Activated CD8-positive, alpha-beta memory T cell treated with anti-CD3 and anti-CD28 coated beads for 4 hours (primary cell): ENCODE measurements at places on chromosomes 7 and 10.

DNA sequence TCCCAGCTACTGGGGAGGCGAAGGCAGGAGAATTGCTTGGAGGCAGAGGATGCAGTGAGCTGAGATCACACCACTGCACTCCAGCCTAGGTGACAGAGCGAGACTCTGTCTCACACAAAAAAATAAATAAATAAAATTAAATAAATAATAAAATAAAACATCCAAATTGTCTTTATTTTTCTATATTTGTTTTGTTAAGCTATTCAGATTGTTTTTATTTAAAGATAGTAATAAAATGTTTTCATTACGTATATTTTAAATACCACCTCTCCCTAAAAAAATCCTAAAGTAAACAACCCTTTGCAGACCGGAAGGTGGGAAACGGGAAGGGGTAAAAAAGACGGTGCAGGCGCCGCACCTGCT is 70.7 kb upstream of the TNRC18 start:
- no peak for DNase-seq

GRCh38 chr10:78405736-78406135 is 372.1 kb downstream of the RPS24 start:
- no peak for DNase-seq

GRCh38 chr10:78184851-78185692 is 151.4 kb downstream of the RPS24 start:
- DNase-seq, result no peak

- DNase-seq, result no peak
Observed at GRCh38 chr7:6162331-6162620, 110.1 kb downstream of the CYTH3 start.

- no peak for DNase-seq
Observed at GRCh38 chr7:151540146-151540545, 20.5 kb upstream of the RHEB start.

- no peak for DNase-seq
Observed at GRCh38 chr7:38632411-38632810, 1.2 kb upstream of the AMPH start.

DNA sequence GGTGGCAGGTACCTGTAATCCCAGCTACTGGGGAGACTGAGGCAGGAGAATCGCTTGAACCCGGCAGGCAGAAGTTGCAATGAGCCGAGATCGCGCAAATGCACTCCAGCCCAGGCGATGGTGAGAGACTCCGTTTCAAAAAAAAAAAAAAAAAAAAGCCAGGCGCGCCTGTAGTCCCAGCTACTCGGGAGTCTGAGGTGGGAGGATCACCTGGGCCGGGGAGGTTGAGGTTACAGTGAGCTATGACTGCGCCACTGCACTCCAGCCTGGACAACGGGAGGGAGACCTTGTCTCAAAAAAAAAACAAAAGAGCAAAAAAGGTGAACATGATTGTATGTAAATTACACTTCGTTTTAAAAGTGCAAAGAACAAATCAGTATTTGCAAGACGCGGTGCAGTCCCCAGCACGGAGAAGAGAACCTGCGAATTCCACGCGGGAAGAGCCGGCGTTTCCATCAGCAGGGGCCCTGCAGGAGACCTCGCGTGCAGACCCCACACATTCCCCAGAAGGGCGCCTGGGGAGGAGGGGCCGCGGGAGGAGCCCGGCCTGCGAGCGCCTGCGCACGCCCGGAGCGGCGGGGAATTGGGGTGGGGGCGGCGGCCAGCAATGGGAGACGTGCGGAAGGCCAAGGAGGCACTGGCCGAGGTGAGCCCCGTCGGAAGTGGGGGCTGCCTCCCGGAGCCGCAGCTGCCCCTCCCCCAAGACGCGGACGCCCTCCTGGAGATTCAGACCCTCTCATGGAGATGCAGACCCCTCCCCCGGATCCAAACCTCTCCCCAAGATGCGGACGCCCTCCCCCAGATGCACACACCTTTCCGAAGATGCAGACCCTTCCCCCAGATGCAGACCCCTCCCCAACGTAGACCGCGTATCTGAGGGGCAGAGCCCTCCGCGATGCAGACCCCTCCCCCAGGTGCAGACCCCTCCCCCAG is 16.7 kb upstream of the SUN1 start:
- DNase-seq, result no peak

DNA sequence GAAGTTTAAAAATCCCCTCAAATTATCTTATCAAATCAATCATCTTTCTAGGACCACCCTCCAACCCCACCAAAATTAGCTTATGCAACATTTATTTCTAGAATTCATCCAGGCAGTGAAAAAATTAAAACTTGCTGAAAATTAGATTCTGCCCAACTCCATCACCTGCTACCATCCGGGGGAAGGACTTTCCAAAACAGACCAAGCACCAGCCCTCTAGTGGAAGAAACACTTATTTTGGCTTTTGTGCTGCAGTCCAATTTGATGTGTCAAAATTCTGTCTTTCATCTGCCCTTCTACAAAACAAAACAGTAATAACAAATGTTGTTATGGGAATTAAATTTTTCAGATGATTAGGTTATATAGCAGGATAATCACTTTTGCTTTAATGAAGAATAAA is 35.1 kb downstream of the GCC1 start:
- no peak for DNase-seq

DNA sequence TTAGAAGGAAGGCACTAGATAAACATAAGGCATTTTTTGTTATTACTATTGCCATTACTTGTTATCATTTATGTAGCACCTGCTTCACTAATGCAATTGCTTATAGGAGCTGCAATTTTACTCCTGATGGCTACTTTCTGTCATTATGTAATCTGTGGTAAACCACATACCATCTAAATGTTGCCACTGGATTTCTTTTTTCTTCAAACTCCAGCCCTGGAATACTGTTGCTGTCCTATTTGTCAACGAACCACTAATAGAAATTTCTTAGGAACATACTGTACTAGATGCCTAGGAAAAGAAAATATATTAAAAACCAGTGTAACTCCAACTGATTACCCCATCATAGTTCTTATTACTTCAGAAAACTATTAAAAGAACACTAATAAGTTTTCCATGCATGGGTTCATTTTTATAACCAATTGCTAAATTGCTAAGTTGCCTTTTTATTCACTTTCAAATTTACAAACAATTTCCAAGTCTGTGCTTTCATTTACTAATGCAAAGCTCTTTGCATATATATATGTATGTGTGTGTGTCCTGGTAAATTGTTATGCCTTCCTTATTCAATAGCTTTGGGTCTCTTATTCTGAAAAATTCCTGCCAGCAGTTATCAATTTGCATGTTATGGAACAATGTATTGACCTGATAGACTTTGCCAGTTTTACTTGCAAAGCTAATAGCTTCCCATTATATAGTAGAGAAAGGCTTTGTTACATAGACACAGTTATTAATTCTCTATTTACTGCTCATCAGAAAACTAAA is 287.4 kb downstream of the EXOC4 start:
- no peak for DNase-seq

DNA sequence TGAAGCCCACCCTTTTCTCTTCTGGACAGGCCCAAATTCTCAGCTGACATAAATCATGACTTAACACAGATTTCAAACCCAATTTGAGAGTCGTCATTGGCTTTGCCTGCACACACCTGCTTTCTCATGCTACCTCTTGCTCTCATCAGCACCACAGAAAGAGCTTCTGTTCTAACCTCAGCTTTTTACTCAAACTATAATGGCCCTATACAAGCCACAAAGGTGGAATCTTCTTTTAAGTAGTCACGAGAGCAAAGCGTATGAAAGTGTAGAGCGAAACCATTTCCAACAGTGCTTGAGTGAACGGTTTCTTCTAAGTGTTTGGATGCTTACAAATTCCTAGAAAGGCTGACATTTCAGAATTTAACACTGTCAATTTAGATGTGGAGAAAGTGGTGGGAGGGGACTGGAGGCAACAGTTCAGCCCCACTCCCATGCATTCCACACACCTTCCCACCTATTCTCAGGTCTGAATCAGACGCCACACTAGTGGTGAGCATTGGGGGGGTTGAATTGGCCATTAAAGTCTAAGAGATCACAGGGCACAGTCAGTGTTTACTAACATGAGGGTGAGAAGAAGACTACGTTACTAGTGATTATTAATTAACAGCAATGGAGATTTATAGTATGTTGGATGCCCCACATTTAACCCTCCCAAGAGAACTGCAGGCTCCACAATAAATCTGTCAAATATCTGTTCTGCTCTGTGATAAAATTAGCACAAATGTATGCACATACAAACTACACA is 114.0 kb downstream of the PRKCQ start:
- no peak for DNase-seq
